ENCODE measurements at places on chromosomes 6 and 20.

DNA sequence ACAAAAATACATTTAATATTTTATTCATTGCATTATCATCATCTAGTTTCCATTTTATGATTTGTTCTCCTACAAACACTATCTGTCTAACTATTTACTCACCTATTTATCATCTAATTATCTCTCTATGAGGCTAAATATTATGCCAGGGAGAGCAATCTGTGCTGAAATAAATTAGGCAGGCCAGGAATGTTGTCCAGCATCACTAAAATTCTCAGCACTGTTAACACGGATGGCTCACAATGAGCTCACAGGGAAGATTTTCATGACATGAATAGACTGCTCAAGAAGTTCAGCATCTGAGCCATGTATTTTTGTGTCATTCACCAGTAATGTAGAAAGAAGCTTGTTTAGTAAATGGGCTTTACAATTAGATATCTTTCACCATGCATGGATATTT lies 1277.2 kb downstream of the GRIK2 start:
- no peak for DNase-seq

DNA sequence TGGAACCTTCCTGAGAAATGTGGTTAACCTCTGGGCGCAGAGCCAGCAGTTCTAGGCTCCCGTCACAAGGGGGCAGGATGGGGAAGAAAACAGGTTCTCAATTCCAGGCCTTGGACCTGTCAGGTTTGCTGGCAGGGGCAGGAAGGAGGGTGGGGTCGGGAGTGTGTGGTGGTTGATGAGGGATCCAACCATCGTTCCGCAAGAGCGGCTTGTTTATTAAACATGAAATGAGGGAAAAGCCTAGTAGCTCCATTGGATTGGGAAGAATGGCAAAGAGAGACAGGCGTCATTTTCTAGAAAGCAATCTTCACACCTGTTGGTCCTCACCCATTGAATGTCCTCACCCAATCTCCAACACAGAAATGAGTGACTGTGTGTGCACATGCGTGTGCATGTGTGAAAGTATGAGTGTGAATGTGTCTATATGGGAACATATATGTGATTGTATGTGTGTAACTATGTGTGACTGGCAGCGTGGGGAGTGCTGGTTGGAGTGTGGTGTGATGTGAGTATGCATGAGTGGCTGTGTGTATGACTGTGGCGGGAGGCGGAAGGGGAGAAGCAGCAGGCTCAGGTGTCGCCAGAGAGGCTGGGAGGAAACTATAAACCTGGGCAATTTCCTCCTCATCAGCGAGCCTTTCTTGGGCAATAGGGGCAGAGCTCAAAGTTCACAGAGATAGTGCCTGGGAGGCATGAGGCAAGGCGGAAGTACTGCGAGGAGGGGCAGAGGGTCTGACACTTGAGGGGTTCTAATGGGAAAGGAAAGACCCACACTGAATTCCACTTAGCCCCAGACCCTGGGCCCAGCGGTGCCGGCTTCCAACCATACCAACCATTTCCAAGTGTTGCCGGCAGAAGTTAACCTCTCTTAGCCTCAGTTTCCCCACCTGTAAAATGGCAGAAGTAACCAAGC lies 29.6 kb downstream of the SRSF3 start:
- DNase-seq = peak; percentile 81

GRCh38 chr6:43871284-43871683 lies 101.3 kb downstream of the VEGFA start:
- no peak for DNase-seq

- no peak for DNase-seq
Observed at GRCh38 chr6:73263570-73263909, 544 bp upstream of the KHDC1 start.

DNA sequence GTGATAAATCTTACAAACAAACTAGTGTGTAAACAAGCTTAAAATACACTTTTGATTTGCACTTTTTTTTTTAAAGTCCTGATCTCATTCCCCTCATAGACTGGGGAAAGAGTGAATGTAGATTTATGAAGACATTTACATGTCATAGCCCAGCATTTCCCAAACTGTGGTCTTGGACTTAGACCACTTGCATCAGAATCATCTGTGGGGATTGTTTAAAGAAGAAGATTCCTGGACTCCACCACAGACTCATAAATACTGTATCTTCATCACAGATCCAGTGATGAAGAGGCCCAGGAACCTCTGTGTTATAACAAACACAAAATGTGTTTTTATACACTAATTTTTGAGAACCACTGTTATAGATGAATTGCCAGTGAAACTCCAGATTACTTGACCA lies 99.5 kb downstream of the KCNQ5 start:
- no peak for DNase-seq

DNA sequence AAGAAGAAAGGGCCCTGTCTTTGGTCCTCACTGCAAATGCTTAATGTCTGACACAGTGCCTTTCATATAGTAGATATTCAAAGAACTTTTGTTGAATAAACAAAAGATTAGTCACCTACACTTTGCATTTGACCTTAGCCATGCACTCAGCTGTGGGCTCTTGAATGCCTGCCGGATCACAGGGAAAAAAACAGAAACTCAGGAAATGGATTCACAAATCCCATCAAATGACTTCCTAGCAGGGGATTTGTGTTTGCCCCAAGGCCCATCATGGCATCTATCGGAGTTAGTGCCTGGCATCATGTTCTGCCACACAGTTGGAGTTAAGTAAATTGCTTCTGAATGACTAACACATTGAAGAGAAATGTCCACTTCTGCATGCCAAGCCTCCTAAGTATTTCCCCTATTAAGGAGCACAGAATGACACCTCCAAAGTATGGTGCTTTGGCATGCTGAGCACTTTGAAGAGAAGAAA lies 72.3 kb upstream of the DST start:
- DNase-seq = no peak
